ENCODE measurements at places on chromosomes 3 and 15.
A peak's percentile ranks its signal among the peaks of the same experiment; 100 is the strongest.

DNA sequence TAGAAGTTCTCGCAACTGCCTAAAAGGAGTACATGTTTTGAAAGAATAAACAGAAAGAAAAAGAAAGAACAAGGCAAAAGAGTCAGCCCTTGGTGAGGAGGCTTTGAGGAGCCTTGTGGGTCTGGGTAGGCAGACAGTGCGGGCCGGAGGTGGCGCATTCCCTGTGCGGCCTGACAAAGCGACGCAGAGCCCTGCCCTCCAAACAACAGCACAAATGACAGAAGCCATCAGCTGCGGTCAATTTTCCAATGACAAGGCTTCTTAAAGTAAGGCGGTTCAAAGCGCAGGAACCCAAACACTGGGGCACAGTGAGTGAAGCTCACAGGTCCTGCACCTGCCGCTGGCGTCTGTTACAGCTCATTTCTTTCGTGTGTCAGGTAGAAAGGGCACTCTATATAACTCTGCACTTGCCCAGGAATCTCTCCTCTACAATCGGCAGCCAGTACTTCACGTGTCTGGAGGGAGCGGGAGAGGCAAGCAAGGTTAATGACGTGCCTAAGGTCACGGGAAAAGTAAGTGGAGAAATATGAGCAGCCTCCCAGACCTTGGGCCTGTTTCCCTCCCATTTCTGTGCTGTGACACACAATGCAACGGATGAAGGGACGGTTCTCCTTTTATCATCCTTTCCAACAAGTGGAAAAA lies 178.1 kb downstream of the OPA1 start:
- no peak for DNase-seq

GRCh38 chr3:31132132-31132769 lies 237.8 kb upstream of the GADL1 start:
- DNase-seq: peak; percentile 44

GRCh38 chr3:133463347-133463860 lies 63.5 kb downstream of the BFSP2 start:
- DNase-seq: no peak

GRCh38 chr15:81092559-81092902 lies 41.5 kb upstream of the CFAP161 start:
- no peak for DNase-seq

- DNase-seq: no peak
Observed at GRCh38 chr3:13879946-13880810, at the start of gene WNT7A. Gene WNT7A (minus strand): TSS chr3:13880071. CDS start chr3:13879816, 255 bp downstream.

GRCh38 chr3:98732286-98733052 lies 30.7 kb upstream of the ST3GAL6 start:
- peak; percentile 18 for DNase-seq

- no peak for DNase-seq
Observed at GRCh38 chr15:60373327-60373726, 24.5 kb downstream of the ANXA2 start.

GRCh38 chr3:65146179-65146578 lies 458.4 kb upstream of the ADAMTS9 start:
- peak; percentile 55 for DNase-seq

GRCh38 chr3:149809699-149810098 lies 3.3 kb upstream of the RNF13 start:
- DNase-seq: no peak

GRCh38 chr15:48413304-48413703 lies 82.1 kb downstream of the DUT start:
- DNase-seq: no peak

- no peak for DNase-seq
Observed at GRCh38 chr15:96893159-96893906, 562.8 kb downstream of the NR2F2 start.

DNA sequence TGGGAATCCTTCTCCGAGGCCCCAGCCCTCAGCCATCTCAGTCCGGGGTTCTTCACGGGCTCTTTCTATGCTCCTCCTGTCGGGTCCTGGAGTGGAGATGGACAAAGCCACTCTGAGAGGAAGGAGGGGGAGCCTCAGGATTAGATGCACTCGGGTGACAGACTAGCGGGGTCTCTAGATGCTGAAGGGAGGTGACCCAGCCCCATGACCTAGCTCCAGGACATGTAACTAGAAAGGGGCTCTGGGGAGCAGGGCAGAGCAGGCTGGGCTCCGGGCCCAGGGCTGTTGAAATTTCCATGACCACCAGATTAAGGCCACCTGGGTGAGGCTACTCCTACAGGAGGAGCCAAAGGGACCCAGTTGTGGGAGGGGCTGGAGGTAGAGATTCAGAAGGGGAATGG lies 14.8 kb upstream of the SKIC8 start:
- DNase-seq: no peak

- DNase-seq: no peak
Observed at GRCh38 chr15:98568382-98569017, 79.8 kb upstream of the IGF1R start.

- no peak for DNase-seq
Observed at GRCh38 chr15:68447976-68448755, 16.2 kb upstream of the ITGA11 start.

- DNase-seq: peak; percentile 62
Observed at GRCh38 chr15:27958911-27959578, 140.1 kb downstream of the OCA2 start.

DNA sequence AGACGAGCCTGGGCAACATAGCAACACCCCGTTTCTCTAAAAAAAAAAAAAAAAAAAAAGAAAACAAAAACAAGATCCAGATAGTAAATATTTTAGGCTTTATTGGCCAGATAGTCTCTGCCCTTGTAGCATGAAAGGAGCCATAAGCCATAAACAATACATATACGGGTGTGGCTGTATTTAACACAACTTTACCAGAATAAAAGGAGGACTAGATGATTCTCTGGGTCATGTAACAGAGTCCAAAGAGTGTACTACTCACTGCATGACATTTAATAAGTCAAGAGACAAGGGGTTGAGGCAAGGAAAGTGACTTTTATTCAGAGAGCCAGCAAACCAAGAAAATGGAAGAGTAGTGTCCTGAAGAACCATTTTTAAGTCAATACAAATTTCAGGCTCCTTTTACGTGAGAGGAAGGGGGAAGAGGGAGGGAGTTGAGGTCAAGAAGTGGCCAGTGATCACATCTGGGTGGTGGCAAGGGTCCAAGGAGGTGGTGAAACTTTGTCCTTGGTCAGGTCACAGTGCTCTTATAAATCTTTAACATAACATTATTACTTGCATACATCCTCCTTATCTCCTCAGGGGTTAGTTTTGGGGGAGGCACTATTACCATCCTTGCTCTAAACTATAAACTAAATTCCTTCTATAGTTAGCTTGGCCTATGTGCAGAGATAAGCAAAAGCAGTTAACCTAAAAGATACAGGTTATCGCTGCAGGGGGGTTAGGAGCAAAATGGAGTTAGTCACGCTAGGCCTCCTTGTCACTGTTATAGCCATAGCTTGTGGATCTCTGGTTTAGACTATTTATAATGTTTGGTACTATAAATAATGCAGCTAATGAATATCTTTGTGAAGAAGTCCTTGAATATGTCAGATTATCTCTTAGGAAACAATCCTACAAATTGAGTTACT lies 46.1 kb downstream of the METTL6 start:
- DNase-seq: no peak

GRCh38 chr3:11636394-11636770 lies 7.3 kb downstream of the VGLL4 start:
- DNase-seq: no peak

GRCh38 chr3:106183762-106184391 lies 315.1 kb upstream of the CBLB start:
- DNase-seq: peak; percentile 81

GRCh38 chr3:132180337-132180791 lies 136.8 kb upstream of the ACP3 start:
- DNase-seq: peak; percentile 50

DNA sequence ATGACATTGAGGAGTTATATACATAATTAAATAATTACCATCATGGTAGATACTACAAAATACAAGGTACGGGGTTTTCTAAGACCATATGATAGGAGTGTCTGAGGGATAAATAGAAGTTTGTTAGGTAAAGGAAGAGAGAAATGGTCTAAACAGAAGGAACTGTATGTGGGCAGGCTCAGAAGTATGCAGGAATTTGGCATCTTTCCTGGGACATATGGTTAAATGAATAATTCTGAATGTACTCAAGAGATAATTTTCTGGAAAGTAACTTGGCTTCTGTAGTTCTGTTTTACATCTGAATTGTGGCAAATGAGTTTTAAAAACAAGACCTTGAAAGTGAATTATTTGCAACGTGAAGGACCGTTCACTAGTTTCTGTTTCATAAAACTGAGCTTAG lies 17.5 kb downstream of the LMCD1 start:
- DNase-seq: peak; percentile 96

DNA sequence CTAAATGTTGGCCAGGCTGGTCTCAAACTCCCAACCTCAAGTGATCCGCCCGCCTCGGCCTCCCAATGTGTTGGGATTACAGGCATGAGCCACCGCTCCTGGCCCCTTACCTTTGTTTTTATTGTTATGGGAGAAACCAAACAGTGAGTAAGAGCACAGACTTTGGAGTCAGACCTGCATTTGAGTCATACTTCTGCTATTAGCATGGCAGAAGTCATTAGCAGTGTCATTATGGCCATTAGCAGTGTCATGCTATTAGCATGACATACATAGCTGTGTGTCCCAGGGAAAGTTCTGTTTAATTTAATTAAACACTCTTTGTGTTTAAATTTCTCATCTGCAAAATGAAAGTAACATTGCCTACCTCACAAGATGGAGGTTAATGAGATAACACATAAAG lies 54.8 kb downstream of the SQOR start:
- no peak for DNase-seq

DNA sequence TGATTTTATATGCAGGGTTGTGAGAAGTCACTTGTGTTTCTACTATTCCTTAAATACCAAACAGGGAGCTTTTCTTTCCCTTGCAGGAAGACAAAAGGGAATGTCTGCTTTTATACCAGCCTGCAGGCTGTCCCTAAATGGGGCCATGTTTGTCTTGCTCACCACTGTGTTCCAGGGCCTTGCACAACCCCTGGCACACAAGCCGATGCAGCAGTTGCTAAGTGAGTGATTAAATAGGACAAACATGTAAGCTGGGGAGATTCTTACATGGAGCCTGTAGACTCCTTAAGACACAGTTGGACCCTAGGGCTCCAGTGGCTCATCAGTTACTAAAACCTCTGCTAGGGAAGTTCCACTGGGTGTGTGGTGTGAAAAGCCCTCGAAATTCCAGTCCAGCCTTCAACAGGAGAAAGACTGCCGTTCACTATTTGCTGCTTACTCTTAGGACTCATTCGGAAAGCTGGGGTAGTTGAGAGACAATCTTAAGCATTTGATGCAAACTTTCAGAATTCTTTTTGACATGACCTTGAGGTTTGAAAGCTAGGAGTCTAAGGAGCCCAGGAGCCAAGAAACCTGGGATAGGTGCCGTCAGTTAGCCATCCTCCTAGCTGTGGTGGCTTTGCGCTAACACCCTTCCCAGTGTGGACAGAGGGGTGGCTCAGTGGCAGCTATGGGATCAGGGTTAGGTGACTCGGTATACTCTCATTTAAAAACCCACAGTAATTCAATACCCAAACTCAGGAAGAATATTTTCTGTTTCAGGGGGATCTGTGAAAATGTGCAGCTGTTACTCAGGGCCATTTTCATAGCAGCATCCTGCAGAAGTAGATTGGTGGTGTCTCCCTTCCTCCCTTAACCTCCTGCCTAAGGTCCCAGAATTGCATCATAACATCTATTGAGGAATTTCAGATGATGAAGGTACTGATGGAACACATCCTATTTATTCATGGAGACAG lies 39.1 kb downstream of the SYNM start:
- no peak for DNase-seq

DNA sequence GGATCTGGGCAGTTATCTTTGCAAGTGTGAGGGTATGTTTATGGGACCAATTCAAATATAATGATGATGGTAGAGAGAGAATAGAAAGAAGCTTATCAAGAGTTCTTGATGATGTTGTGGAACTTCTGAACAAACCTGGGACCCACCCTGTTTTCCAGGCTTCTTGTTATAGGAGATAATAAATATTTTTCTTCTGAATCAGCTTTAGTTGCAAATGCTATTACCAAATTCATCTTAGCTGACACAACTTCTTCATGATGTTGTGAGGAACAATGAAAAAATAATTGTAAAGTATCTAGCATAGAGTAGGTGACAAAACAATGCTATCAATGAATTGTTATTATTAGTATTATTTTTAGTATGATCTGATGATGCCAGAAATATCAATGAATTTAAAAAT lies 43.5 kb upstream of the PTX3 start:
- DNase-seq: no peak

- DNase-seq: peak; percentile 23
Observed at GRCh38 chr15:77907824-77908751, 169.4 kb downstream of the TBC1D2B start.

DNA sequence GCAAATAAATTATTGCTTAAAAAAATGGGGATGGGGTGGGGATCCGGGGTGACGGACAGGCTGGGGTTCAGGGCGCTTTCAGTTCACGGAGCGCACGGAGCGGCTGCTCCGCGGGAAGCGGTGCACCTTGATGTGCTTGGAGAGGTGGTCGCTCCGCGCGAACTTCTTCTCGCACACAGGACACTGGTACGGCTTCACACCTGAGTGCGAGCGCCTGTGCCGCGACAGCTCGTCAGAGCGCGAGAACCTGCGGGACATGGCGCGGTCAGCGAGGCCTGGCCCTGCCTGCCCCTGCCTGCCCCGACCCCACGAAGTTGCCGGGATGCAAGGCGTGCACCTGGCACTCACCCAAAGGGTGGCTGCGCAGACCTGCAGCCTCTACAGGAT lies 13.6 kb downstream of the KLF15 start:
- no peak for DNase-seq

DNA sequence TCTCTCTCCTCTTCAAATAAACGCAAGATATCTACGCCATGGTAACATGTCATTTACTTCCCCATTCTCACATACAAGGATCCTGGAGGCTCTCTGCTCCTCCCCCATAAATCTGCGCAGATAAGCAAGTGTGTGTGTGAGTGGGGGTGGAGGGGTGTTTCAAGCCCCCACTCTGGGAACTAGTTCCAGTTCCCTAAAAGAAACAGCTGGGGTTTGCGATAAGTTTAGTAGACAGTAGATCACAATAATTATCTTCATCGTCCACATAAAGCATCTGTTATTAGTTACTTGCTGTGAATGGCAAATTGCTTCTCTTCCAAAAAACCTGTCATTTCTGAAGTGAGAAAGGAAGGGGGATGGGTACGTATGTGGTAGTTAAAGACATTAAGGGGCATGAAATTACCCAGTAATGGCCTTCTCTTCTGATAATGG lies 79.8 kb downstream of the RBPMS2 start:
- DNase-seq: no peak

GRCh38 chr3:168883145-168883544 lies 780.4 kb downstream of the MECOM start:
- DNase-seq: no peak

- peak; percentile 30 for DNase-seq
Observed at GRCh38 chr3:131081224-131081623, 54.5 kb downstream of the NEK11 start.

GRCh38 chr3:73603762-73604171 lies 21.0 kb downstream of the PDZRN3 start:
- DNase-seq: peak; percentile 95

- peak; percentile 4 for DNase-seq
Observed at GRCh38 chr15:93614386-93615104, 525.5 kb upstream of the RGMA start.

DNA sequence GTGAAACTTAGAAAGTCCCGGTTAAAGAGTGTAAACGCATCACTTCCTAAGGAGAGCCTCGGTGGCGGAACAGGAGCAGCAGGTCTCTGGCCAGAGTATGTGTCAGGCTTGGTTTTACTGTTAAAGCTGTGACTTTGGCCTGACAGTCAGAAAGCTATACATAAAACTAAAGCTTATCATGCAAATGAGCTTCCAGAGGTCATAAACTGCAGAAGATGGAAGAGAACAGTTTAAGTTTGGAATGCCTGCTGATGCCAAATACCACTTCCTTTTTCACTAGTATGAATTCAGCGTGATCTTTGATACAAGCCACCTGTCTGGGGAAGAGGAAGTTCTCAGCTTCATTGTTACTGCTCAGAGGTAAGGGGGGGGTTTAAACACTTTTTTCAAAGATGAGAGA lies 125.1 kb upstream of the CTDSPL start:
- no peak for DNase-seq

All from fibroblast of skin of abdomen (primary cell).